D341Med (cell line): ENCODE measurements at places on chromosomes 11 and 22.

DNA sequence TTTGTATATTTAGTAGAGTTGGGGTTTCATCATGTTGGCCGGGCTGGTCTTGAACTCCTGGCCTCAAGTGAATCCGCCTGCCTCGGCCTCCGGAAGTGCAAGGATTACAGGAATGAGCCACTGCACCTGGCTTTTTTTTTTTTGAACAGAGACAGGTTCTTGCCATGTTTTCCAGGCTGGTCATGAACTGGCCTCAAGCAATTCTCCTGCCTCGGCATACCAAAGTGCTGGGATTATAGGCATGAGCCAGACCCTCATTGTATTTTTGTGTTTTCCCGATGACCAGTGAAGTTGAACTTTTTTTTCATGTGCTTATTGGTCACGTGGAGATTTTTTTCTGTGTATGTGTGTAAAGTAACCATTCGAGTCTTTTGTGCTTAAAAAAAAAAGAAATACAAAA is 48.2 kb downstream of the KIAA1671 start:
- no peak for DNase-seq

DNA sequence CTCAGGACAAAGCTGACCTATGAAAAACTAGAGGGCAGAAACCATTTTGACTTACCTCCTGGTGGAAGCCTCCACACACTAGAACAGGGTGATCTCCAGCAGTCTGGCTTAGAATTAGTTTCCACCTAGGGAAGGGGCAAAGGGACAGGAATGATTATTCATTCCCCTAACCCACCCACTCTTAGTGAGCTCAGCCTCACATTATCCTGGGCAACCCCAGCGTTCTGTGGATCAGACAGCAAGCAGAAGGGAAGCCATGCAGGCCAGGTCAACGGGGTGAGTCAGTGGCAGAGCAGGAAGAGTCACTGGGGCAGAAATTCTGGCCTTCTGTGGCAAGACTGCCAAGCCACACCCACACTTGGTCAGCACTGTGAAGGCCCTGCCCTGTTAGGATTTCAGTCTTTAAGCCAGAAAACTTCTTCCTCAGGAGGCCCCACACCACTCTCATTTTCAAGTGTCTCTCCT is 10.5 kb downstream of the NUMA1 start:
- no peak for DNase-seq

DNA sequence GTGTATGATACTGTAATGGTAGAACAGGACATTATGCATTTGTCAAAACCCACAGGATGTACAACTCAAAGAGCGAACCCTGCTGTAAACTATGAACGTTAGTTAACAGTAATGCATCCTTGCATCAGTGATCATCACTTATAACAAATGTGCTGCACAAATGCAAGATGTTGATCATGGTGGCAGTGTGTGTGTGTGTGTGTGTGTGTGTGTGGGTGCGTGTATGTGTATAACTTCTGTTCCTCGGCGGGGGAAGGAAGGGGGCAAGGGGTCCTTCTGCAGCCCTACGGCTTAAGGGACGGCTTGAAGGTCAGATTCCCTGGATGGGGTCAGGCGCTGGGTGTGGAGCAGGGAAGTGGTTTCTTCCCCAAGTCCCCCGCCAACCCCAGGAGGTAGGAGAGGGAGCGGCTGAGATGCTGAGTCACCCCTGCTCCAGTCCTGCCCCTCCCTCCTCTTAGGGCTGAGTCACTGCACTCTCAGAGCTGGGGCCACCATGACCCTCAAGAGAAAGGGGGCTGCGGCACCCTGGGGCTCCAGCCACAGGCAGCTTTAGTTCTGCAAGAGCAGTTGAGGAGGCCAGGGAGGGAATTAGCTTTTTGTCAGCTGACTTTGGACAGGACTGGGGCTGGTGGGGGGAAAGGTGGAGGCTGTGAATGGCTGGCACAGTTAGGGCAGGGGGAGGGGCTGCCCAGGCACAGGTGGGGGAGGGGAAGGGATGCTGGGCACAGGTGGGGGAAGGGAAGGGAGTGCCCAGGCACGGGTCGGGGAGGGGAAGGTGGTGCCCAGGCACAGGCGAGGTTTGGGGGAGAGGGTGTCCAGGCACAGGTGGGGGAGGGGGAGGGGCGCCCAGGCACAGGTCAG is 8.8 kb upstream of the CTSD start:
- no peak for DNase-seq

DNA sequence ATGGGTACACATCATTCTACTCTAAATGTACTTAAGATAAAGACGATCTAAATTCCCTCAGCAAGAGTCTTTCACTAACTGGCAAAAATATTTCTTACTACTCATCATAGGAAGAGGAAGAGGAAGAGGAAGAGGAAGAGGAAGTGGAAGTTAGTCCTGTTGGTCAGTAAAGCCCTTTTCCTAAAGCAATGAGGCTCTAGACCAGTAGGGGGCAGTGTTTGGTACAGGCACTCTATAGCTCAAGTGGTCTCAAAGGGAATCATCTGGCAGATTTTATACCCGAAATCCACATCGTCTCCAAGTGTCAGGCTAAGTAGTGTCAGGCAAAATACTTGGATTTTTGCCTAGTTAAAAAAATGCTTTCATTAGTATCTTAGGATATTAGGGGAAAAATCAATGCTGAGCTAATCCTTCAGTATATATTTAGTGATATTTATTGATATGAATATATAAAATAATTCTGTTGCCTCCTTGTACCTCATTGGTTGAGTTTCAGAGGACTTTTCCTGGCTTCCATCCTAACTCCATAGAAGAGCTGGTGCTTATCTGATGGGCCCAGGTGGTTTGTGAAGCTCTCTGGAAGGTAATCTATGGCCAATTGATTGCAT is 7.7 kb downstream of the BLID start:
- no peak for DNase-seq

- no peak for DNase-seq
Measured at GRCh38 chr11:60859616-60860250, 4.0 kb upstream of the PTGDR2 start.
